EL (cell line): ENCODE measurements at places on chromosomes 2 and 18.

GRCh38 chr18:37547196-37547827, 18.3 kb downstream of the CELF4 start:
- no peak for DNase-seq

- DNase-seq, result no peak
Observed at GRCh38 chr18:21454725-21455124, 145.8 kb downstream of the ESCO1 start.

GRCh38 chr2:233414273-233414654, 60.0 kb downstream of the DGKD start:
- DNase-seq, result peak; percentile 36

DNA sequence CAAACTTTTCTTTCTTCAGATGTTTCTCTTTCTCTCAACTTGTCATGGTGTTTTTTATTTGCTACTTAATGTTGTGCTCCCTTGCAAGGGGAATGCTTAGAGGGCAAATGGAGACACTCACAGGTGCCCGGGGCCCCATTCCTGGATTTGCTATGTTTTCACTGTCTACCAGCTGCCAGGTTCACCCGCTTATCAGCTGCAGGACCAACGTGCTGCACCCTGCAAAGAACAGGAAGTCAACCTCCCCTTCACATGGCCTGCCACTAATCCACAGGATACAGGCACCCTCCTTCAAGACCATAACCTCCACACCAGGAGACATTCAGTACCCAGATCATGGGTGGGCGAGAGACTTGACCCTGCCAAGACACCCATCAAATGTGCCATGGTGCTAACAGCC, 237.6 kb upstream of the STON1 start:
- DNase-seq, result no peak

DNA sequence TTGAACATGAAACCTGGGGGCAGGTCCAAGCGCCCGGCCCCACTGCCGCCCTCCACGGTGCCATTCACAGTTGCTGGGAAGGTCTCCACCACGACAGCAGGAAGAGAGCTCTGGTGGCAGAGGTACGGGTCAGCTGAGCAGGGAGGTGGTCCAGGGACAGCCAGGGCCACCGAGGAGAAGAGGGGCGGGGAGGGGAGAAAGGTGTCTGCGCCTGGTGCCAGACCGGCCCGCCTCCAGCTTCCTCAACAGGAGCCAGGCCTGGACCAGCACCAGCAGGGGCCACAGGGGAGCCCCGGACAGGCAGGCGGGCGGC, 56.2 kb downstream of the BIN1 start:
- no peak for DNase-seq

- DNase-seq, result no peak
Observed at GRCh38 chr18:7908681-7909299, 341.7 kb downstream of the PTPRM start.
